ENCODE measurements at places on chromosomes 13 and 19.

- ATAC-seq: no peak
Observed at GRCh38 chr13:33722216-33722915, 95.6 kb upstream of the RFC3 start.

DNA sequence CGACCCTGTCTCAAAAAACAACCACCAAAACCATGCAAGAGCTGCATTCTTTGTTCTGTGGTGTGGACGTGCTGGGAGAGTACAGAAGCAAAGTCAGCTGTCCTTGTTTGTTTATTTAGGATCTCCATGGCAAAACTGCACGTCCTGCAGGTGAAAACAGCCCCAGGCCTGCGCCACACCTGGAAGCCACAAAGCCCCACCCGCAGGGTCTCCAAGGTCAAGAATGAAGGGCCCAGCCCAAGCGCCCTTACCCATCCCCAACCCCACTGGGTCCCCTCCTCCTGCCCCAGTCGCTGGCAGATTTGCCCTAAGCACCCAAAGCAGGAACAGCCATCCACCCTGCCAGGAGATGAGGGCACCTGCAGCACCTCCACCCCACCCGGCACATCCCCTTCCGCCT is 10.5 kb downstream of the MBD3 start:
- no peak for ATAC-seq

DNA sequence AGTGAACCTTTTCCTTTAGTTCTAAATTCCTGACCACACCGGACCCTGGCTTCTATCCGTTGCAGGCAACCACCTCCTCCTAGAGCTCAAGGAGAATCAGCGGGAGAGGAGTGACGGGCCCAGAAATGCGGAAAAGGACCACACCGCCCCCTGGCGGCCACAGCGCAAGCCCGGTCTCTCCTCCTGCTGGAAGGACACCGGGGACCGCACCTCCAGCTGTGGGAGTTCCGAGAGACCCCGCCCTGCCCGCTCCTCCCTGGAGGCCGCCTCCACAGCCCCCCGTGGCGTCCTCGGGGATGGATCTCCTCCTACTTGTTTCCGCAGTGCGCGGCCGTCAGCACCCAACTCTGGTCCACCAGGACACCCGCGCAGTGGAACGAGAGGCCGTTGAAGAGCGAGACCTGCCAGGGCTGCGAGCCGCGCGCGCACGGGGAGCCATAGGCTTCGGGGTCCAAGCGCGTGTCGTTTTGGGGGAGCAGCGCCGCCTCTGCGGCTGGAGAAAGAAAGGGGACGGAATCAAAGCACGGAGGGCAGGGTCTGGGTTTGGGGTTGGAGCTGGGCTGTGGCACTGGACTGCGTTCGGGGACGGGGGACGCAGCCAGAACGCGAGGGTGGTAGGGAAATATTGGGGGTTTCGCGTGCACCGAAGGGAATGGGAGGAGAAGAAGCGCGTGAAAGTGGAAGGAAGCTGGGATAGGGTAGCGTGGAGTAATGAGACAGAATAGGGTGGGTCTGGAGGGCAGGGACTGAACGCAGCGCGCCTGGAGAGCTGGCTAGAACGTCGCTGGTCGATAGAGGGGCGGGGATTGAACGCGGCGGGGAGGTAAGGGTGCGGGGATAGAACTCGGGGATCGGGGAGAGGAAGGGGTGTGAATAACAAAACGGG is 2.5 kb downstream of the KLK10 start:
- peak; percentile 35 for ATAC-seq

GRCh38 chr19:2118438-2118837 is 21.7 kb downstream of the IZUMO4 start:
- no peak for ATAC-seq

GRCh38 chr19:46009530-46010510 is 13.0 kb downstream of the PGLYRP1 start:
- peak; percentile 76 for ATAC-seq

- peak; percentile 10 for ATAC-seq
Observed at GRCh38 chr13:40665126-40666044, 1.1 kb downstream of the FOXO1 start.

- no peak for ATAC-seq
Observed at GRCh38 chr13:91464336-91464735, 65.9 kb downstream of the GPC5 start.

DNA sequence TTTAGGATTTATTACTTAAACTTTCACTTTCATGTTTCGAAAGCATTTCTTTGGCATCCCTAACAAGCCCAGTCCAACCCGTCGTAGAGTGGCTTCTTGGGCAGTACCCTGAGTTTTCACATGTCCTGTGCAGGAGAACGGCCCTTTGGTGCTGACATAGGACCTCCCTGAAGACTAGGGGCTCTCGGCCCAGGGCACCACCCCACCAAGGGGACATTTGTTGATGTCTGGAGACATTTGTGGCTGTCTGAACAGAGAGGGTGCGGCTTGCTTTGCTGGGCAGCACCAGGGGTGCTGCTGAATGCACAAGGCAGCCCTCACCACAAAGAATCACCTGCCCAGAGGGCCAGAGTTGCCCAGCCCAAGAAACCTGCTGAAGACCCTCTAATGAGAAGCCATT is 30.6 kb downstream of the CUL4A start:
- no peak for ATAC-seq

- no peak for ATAC-seq
Observed at GRCh38 chr13:45353895-45354294, 12.9 kb upstream of the TPT1 start.

GRCh38 chr13:29541400-29541799 is 54.1 kb downstream of the SLC7A1 start:
- no peak for ATAC-seq

DNA sequence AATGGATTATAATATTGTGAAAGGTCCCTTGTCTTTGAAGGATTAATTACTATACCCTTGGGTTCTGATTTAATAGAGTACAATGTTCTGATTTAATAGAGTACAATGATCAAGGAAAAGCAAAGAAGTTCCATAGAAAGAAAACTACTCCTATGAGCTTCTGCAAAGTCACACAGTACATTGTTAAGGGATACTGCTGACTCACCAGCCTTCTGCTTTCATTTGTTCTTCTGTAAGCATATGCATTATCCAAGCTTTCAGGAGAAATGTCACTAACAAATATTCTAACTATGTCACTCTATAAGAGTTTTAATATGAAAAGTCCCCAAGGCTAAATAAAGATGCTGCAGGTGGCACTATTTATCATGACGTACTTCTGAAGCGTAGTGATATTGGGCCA is 396.7 kb downstream of the RFC3 start:
- no peak for ATAC-seq

- peak; percentile 80 for ATAC-seq
Observed at GRCh38 chr19:35740423-35741202, 1.6 kb downstream of the IGFLR1 start.

DNA sequence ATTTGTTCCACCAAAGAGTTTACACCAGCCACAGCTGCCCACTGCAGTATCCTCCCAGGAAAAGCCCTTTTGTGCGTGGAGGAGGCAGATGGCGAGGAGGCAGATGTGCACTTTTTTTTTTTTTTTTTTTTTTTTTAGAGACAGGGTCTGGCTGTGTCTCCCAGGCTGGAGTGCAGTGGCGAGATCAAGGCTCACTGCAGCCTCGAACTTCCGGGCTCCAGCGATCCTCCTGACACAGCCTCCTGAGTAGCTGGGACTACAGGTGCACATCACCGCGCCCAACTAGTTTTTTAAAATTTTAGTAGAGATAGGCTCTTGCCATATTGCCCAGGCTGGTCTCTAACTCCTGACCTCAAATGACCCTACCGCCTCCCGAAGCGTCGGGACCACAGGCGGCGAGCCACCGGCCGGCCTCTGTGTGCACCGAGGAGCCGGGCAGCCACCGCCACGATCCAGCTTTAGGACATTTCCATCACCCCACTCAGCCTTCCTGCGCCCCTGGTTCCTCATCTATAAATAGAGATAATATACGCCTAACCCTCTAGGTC is 563 bp upstream of the PDCD5 start:
- ATAC-seq: no peak

DNA sequence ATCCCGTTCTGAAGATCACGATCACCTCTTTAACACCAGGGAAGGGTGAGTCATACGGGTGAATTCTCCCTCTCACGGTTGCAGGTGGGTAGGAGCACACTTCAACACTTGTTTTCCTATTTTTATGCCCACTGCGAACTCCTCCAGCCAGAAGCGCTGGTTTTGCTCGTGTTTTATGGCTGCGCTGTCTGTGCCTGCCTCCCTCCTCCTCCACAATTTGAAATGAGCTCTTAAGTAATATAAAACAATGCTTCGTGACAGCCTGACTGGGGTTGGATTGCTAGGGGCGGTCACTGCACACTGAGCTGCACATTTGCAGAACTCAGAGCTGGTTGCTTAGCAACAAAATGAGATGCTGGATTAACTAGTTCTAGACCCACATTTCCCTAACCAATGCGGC is 12.9 kb downstream of the CCDC70 start:
- no peak for ATAC-seq

DNA sequence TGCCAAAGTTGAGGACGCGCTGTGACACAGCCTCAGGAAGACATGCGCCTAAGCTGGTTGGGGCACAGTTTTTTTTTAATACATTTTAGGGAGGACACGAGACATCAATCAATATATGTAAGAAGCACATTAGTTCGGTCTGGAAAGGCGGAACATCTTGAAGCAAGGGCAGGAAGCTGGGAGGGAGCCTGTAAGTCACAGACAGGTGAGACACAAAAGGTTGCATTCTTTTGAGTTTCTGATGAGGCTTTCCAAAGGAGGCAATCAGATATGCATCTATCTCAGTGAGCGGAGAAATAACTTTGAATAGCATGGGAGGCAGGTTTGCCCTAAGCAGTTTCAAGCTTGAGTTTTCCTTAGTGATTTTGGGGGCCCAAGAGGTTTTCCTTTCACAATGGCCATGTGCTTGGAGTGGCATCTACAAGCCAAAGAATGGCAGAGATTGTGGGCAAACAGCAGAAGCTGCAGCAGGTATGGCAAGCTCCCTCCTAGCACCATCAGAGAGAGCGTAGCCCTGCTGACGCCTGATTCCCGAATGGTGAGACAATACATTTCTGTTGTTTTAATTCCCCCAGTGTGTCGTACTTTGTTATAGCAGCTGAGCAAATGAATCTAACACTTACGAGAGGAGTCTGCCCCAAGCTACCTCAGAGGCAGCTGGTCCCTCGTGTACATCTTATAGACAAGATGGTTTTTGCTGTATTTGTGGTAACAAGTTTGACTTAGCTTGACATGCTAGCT is 99.5 kb upstream of the TMTC4 start:
- no peak for ATAC-seq

DNA sequence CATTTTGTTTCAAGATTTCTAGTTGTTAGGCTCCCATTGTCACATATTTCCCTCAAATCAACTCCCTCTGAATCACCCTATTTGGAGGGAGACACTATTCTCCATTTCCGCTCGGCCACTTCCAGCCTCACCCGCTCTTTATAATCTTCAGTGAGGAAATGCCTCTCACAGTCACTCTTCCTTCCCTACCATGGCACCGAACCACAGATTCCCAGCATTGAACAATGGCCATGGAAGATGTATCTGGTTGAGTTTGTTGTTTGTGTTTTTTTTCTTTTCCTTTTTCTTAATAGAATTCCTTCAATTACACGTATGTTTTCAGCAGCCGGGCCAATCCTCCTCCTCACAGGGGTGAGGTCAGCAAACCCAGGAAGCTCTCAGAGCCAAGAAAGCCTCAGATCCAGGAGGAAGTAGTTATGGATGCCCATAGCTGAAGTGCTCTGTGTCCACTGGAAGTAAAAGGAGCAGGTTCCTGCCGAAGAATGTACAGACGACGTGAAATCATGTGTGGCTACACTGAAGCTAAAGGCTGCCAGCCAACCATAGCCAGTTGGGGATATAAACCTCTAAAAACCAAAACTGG is 472.1 kb downstream of the FOXO1 start:
- ATAC-seq: no peak

DNA sequence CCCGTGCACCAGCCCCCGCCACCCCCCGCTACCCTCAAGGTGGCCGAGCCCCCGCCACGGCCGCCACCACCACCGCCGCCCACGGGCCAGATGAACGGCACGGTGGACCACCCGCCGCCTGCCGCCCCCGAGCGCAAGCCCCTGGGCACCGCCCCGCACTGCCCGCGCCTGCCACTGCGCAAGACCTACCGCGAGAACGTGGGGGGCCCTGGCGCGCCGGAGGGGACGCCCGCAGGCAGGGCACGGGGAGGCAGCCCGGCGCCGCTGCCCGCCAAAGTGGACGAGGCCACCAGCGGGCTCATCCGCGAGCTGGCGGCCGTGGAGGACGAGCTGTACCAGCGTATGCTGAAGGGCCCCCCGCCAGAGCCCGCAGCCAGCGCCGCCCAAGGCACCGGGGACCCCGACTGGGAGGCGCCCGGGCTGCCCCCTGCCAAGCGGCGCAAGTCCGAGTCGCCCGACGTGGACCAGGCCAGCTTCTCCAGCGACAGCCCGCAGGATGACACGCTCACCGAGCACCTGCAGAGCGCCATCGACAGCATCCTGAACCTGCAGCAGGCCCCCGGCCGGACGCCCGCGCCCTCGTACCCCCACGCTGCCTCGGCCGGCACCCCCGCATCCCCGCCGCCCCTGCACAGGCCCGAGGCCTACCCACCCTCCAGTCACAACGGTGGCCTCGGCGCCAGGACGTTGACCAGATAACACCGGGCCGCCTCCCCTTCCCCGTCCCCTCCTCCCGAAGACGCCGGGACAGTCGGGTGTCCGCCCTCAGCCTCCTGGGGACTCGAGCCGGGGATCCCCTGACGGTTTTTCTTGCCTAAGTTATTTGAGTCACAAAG is 11.3 kb upstream of the EHD2 start:
- ATAC-seq: no peak

GRCh38 chr19:42174188-42174587 is 41.9 kb upstream of the POU2F2 start:
- no peak for ATAC-seq

DNA sequence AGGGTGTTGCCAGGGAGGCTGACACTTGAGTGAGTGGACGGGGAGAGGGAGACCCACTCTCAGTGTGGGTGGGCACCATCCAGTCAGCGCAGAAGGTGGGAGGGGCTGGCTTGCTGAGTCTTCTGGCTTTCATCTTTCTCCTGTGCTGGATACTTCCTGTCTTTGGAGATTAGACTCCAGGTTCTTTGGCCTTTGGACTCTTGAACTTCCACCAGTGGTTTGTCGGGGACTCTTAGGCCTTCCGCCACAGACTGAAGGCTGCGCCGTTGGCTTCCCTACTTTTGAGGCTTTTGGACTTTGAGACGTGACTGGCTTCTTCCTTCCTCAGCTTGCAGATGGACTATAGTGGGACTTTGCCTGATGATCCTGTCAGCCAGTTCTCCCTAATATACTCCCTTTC is 4.3 kb upstream of the LENG8 start:
- no peak for ATAC-seq

GRCh38 chr19:19217099-19217498 is 5.3 kb downstream of the NCAN start:
- ATAC-seq: no peak

- no peak for ATAC-seq
Observed at GRCh38 chr19:49913720-49914119, 15.3 kb upstream of the ATF5 start.

DNA sequence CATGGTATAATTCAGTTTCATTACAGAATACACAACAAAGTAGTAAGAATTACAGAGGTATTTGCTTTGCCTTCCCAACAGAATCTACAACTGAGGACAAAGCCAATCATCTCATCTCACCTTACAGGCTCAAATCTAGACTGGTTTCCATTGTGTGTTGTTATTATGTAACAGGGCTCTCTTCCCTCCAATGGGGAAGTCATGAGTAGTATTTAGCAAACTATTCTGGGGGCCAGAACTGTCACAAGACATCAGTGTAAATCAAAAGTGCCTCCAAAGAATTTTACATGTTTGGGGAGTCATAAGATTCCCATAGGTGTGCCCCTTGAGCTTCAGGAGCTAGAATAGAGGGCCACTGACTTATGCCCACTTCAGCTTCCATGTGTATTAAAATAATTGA is 187.0 kb upstream of the EDNRB start:
- ATAC-seq: no peak

GRCh38 chr19:12985049-12985776 is 10.1 kb upstream of the NFIX start:
- peak; percentile 62 for ATAC-seq

GRCh38 chr13:98409281-98409680 is 167.6 kb downstream of the STK24 start:
- ATAC-seq: no peak

Data from esophagus mucosa (tissue), 1 donor.